ENCODE measurements at places on chromosomes 12 and 14.

DNA sequence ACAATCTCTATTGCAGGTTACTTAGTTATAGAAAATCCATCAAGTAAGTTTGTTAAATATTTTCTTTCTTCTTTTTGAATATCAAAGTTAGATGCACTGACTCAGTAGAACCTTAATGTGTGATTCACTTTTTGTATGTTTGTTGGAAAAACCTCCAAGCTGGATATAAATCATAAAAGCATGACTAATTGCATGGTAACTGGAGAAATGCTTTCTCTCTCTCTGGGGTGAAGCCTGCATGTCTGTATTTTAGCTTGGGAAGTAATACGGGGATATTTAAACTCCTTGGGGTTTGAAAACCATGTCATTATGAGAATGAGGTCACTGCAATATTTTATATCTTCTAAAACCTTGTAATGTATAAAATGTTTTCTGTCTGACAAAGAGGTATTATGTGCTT is 58.6 kb upstream of the MYF6 start:
- no peak for DNase-seq

- no peak for DNase-seq
Observed at GRCh38 chr14:35367056-35367372, 37.5 kb downstream of the NFKBIA start.

DNA sequence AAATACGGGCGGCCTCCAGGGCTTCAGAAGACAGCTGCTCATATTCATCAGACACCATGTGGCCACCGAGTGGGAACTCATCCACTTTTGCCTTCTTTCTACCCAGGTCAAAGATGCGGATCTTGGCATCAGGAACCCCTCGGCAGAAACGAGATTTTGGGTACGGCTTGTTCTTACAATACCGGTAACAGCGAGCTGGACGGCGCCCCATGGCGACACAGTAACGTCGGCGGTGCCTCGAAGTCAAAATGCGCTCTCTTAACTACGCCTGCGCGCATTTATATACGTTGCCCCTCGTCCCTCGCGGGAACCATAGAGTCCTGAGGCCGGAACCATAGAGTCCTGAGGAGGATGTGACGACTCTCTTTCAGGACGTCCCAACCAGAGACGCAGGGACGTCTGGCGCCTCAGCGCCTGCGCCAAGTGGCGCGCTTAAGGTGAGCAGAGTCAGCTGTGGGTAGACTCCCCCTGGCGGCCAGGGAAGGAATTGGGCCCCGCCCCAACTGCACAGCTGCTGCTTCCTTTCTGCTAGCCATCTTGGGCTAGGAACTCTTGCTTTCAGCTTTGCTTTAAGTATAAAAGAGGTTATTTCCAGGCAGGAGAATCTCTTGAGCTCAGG is at the start of gene RPL10L:
RPL10L (minus strand) TSS at position 256 of the 619 bp plus-strand sequence; CDS start at position 211, 45 bp downstream.
- no peak for DNase-seq

DNA sequence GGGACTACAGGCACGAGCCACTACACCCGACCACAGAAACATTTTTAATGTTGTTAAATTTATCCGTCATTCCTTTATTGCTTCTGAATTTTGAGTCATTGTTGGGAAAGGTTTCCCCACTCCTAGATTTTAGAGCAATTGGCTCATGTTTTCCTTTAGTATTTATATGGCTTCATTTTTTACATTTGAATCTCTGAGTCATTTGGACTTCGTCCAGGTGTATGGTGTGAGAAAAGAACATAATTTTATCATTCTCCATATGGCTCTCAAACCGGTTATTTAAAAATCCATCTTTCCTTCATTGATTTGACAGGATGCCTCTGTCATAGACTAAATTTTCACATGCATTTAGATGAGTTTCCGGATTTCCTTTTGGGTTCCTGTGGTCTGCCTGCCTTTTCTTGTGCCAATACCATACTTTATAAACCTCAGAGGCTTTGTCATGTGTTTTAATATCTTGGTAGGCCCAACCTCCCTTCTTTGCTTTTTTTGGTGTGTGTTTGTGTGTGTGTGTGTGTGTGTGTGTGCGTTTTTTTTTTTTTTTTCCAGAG is 30.9 kb downstream of the LRTM2 start:
- peak; percentile 17 for DNase-seq

GRCh38 chr12:55314043-55314442 is at the start of gene OR6C1:
Gene OR6C1 (plus strand): TSS chr12:55314343. CDS start chr12:55320600, 6,257 bp downstream.
- no peak for DNase-seq

DNA sequence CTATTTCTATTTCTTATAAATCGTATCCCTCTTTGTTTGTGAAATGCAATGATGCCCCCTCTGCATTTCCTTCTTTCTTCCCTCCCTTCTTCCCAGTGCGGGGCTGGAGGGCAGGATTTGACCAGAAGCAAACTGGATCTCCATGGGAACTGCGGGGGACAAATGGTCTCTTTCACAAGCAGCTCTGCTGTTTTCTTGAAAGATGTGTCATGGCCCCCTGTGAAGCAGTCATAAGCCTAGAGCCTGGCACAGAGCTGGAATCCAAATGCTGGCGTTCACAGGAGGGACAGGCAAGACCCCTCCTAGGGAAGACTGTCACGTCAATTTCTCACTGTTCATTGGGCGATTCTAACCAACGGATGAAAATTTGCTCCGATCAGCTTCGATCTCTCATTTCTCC is 203.5 kb upstream of the NOS1 start:
- DNase-seq: no peak

GRCh38 chr14:68806526-68807147 is 13.8 kb upstream of the ZFP36L1 start:
- DNase-seq: no peak

DNA sequence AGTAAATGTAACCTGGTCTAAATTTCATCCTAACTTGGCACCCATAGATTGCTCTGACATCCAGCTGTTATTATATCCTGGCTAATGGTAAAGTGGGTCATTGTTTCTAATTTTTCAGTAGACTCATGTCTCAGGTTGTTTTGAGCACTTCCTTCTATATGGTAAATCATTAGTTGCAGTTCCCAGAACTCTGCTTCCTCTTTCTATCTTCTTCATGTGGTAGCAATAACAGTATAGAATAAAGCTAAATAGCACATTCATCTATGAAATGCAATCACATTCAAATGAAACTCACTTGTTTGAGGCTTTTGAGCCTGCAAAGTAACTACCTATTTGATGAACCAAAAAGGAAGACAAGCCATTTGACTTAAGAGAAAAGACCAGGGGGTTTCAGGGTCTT is 65.1 kb upstream of the GZMB start:
- DNase-seq: no peak

DNA sequence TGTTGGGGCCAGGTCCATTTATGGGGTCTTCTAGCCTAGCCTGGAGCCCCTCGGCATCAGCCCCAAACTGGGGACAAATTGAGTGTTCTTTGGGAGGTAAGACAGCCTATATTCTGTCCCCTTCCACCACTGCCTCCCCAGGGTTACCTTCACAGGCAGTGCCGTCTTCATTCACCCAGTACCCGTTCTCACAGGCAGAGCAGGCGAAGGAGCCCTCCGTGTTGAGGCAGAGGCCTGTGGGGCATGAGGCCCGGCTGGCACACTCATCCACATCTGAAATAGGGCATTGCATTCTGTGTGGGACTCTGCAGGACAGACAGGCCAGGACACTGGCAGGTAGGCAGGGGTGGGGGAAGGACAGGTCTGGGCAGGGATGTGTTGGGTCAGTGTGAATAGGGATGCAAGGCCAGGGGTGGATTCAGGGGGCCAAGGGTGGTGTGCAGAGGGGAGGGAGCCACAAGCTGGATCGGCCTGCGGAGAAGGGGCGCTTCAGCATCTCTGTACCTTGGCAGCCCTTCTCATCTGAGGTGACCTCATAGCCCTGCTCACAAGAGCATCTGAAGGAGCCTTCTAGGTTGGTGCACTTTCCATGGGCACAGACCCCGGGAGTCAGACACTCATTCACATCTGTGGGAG is 16.1 kb downstream of the ISCA2 start:
- no peak for DNase-seq

GRCh38 chr12:42792265-42792664 is 202.7 kb upstream of the PRICKLE1 start:
- no peak for DNase-seq

- no peak for DNase-seq
Observed at GRCh38 chr14:36019126-36019525, 157.4 kb downstream of the PTCSC3 start.

GRCh38 chr12:25877446-25877845 is 81.0 kb upstream of the RASSF8 start:
- DNase-seq: no peak

- DNase-seq: no peak
Observed at GRCh38 chr12:120740871-120741270, 15.2 kb downstream of the ACADS start.
